ENCODE measurements at places on chromosomes 6 and 20.

DNA sequence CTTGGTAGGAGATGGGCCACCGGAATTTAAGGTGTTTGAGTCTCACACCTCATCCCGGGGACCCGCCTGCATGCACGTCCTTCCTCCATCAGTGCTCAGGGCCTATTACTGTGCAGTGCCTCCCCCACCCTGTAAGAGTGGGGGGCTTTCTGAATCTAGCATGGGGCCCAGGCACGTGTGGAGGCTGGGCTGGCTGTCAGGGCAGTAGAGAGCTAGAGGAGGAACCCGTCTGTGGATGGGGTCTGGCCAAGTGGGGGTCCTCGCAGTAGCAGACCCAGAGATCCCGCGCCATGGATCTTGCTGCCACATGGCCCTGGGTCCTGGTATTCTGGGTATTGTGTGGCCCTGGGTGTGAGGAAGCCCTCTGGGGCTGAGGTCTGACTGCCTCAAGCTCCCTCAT is 42.9 kb downstream of the SRC start:
- no peak for DNase-seq

DNA sequence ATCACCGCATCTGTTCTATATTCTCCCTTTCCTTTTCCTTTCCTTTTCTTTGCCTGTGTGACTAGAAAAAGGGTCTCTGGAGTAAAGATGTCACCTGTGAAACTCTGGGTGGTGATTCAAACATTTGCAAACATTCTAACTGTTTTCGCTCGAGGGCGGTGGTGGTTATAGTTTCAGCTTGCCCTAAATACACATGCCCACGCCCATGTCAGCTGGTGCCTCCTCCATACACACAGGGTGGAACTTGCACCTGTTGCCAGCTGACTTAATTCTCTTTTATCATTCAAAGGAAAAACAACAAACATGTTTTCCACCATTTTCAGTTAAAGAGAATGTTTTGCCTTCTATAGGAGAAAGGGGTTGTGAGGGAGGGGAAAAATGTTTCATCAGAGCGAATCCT is 381.9 kb upstream of the ARID1B start:
- DNase-seq: no peak

DNA sequence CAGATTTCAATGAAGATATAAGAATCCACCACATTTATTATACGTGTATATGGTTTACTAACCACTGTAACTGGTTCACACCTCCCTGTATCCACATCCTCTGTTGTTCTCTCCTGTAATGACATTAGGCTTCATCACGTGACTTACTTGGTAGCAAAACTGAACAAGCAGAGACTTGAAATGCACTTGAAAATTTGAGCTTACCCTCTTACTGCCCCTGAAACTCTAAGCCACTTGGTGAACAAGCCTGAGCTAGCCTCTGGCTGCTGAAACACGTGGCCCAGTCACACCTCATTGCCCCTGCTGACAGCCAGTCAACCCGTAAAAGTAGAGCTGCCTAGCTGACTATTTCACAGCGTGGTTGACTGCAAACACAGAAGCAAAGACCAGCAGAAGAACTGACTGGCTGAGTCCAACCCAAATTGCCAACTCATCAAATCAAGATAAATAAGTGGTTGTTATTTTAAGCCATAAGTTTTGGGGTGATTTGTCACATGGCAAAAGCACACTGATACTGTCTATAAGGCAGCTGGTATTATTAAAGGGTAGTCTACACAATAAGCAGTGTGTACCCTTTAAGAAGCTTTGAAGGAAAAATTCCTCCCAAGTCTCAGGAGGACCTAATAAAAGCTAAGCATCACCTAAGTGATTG is 109.0 kb downstream of the RALGAPA2 start:
- no peak for DNase-seq

DNA sequence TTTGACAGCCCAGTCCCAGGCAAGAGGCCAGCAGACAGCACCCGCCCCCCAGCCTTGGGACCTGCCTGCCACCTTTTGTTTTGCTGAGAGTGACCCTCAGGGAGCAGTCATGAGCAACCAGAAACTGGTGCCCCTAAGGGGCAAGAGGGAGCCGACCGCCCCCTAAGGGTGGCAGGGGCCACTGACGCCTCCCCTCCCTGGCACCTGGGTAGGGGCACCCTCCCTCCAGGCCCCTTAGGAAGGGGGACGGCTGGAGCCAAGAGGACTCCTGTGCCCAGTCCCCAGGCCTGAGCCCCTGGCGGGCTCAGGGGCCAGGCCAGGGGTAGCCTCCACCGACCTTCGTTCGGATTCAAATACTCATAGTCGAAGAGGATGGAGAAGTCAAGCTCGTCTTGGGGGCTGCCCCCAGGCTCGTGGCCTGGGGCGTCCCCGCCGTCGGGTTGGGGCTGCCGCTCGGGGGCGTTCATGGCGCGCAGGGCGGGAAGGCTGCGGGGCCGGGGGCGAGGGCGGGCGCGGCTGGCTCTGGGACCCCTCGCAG is 417 bp downstream of the NFATC2 start:
- no peak for DNase-seq

GRCh38 chr6:55836481-55836880 is 38.9 kb downstream of the BMP5 start:
- DNase-seq: no peak
